WERI-Rb-1 (cell line): ENCODE measurements at places on chromosomes 6 and 20.

DNA sequence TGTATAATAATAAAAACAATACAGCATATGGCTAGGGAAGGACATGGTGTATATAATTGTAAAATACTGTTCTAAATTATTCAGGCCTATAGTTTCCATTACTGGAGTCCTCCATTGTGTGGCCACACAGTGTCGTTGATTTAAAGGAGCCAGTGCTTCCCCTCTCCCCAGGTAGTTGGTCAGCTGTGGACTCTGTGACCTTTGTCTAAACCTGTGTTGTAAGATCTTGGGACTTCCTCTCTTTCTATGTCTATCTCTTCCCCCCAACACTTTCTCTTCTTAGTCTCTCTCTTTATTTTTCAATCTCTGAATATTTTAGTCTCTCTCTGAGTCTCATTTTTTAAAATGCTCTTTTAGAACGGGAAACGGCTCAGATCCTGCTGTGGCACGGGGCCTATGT is 35.6 kb downstream of the BRPF3 start:
- no peak for DNase-seq

DNA sequence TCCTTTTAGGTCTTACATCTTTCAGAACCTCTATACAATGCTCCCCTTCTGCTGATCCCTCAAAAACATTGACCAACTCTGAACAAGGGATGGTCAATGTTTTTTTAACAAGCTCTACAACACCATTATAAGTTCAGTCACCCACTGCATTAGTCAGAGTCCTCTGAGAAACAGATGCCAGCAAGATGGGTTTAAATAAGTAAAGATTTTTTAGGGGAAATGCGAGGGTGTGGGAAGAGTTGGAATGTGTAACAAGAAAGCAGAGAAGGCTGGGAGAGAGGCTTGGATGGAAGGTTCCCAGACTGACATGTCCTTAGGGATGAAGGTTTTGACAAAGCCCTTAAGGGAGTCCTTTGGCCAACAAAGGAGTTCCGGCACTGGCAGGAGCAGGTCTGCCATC is 478.3 kb downstream of the FRK start:
- no peak for DNase-seq

DNA sequence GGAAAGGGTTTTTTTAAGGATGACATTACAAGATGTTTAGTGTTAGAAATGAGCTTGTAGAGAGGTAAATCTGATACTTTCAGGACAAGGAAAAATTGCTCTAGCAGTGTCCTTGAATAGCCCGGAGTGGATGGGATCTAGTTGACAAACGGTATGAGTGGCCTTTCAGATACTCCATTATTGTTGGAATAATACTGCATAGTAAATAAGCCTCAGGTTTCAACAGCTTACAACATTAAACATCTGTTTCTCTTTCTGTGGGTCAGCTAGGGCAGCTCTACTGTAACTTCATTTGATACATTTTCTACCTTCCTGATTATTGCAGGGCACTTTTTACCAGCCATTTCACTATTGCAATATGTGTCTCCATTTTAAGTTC is 118.0 kb downstream of the B3GAT2 start:
- no peak for DNase-seq

DNA sequence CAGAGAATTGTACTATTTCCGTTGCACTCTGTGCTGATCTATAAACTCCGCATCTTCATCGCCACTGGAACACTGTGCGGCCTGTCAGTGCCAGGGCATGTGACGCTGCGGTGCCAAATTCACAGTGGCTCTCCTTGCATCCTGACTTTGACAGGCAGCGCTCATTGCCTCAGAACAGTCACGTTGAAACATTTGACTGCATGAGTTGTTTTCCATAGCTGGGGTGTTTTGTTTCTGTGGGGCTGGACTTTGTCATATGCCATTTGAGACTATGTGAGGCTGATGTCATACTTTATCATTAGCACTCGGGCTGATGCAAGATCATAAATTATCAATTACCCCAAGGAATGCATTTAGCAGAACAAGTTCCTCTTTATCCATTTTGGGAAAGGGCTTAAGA is 32.7 kb downstream of the CFAP61 start:
- no peak for DNase-seq

DNA sequence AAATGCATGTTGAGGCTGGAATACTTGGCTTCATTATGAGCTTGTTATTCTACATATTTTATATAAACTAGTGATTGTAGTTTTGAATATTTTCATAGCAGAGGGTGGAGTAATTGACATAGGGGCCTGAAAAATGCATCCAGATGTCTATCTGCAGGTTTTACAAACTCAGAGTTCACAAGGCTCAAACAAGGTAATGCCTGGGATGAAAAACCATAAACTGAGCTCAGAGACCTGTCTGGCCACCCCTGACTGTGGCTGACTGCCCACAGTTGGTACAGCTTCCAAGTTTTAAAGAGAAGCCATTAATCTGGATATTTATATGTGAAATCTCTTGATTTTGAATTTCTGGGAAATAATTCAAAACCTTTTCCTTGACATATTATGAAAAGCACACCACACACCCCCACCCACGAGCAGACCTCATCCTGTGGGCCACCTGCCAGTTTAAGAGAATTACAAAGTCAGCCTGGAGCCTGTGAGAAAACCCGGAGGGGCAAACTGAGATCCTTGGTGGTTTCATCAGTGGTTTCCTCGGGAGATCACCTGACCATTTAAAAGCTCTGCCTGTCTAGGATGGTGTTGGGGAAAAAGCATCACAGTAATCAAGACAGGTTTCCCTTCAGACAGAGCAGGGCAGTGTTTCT is 230.1 kb downstream of the SAMD5 start:
- no peak for DNase-seq
